ENCODE measurements at places on chromosomes 3 and 15.

- DNase-seq, result no peak
Observed at GRCh38 chr3:38669668-38670067, 20.2 kb upstream of the SCN5A start.

DNA sequence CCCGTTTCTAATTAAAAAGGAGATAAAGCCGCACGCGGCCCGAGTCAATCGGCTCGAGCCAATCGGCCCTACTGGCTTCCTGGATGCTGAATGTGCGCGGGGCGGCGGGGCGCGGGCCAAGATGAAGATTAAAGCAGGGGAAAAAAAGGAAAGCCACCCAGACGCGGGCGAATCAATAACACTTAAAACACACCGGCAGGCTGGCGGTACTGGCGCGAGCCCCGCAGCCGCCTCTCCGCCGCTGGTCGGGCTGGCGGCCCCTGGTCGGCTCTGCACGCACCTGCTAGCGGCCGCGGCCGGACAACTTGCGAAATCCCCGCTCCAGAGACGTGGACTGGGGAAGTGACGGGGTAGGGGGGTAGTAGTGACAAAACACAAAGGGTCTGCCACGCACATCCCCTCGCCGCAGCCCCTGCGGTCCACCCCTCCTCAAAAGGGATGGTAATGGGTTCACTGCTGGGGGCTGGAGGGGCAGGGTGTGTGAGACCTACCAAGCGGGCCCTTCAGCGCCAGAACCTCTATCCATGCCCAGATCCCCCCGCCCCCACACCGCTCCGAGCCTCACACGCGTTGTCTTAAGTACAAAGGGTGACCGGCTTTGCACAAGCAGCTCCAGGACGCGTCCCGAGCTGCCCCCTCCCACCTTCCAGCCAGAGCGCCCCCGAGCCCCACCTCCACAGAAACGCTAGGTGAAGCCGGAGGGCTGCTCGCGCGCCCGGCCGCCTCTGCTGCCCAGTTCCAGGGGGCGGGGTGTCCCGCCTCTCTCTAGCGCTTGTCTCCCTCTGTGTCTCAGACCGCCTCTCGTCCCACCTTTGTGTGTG lies 1.4 kb downstream of the WNT7A start:
- DNase-seq, result no peak

DNA sequence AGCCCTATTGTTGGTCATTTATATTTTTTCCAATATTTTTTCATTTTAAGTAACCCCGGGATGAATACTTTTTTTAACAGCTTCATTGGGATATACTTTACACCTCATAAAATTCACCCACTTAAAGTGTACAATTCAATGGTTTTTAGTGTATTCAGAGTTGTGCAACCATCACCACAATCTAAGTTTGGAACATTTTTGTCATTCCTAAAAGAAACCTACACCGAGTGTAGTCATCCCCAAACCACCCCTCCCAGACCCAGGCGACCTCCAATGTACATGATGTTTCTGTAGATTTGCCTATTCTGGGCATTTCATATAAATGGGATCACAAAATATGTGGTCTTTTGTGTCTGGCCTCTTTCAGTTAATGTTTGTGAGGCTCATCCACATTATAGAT lies 118.3 kb upstream of the FRMD4B start:
- DNase-seq, result no peak

DNA sequence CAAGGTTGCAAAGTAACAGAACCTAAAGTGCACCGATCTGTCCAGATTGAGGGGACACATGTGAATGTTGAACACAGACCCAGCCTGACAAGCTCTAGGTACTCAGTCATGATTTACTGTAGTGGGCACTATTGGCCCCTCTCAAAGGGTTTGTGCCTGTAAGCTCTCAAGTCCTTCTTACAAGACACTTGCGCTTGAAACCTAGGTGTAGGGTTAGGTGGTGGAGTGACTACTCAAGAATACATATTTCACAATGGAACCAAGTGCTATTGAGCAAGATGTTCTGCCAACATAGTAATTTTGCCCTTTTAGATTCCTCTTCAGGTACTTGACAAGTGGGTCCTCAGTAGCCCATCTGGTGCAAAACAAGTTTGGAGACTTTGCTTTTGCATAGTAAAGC lies 169.9 kb downstream of the AKAP13 start:
- no peak for DNase-seq

DNA sequence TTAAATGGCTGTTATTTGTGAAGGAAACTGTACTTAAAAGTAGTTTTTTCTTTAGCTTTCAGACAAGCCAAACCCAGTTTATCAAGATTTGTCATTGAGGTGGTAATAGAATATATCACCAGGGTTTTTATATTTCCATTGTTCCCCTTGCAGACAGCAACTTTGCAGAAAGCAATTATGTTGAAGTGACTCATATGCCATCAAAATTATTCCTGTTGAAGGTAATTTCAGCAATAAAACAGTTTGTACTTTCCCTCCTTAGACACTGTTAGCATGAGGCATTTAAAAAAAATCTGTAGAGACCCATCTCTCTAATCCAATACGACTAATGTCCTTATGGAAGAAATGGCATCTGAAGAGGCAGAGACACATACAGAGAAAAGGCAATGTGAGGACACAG lies 219.0 kb downstream of the NFKBIZ start:
- DNase-seq, result no peak

Data from stimulated activated CD8-positive, alpha-beta memory T cell treated with anti-CD3 and anti-CD28 coated beads, Interleukin-12 subunit alpha, Interleukin-12 subunit beta, amount 100 ng/mL, for 4 hours (primary cell).